NCI-H187 (cell line): ENCODE measurements at places on chromosomes 7 and 10.

DNA sequence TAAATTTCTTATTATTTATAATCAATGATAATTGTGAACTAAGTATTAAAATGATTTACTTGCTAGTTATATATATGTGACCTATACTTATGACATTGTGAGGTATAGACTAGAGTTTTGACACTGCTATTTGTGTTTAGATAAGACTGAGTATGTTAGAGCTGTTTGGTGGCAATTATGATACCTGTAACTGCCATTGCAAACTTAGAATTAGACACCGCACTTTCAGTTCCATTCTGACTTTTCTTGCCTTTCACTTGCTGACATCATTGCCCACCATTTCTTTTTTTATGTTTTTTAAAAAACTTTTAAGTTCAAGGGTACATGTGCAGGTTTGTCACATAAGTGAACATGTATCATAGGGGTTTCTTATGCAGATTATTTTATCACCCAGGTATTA, 214.5 kb downstream of the MBL2 start:
- DNase-seq: no peak

GRCh38 chr10:24727786-24728185, 4.1 kb upstream of the ARHGAP21 start:
- DNase-seq: no peak

GRCh38 chr7:1987591-1988532, 244.9 kb downstream of the MAD1L1 start:
- DNase-seq: no peak

DNA sequence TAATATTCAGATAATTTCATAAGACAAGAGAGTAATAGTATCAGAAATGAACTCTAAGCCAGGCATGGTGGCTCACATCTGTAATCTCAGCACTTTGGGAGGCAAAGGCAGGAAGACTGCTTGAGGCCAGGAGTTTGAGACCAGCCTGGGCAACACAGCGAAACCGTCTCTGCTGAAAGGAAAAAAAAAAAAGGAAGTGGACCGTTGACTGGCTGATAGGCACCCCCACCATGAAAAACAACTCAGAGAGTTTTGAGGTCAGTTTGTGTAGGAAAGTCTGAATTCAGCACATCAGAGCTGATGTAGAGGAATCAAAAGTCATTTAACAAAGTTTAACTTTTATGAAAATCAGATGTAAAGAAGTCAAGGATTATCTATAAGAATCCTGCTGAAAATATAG, 63.2 kb upstream of the AMPH start:
- DNase-seq: no peak

- no peak for DNase-seq
These were observed 170.0 kb upstream of the PHF14 start for GRCh38 chr7:10803720-10804119.

DNA sequence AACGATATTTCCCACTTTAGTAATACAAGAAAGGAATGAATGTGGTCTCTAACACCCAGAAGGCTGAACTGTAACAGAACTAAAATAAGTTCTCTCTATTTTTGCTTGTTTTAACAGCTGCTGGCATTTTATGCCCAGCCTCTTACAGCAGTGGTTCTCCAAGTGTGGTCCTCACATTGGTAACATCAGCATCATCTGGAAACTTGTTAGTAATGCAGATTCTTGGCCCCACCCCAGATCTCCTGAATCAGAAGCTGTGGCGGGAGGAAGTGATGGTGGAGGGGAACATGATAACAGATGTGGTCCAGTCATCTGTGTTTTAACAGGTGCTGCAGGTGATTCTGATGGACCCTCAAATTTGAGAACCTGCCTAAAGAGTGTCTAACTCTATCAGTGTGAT, 170.1 kb downstream of the TMEM26 start:
- DNase-seq: no peak

- no peak for DNase-seq
These were observed 882 bp upstream of the LRRC61 start for GRCh38 chr7:150322114-150322832.

- DNase-seq: no peak
These were observed 973.8 kb upstream of the LRRTM3 start for GRCh38 chr10:65952086-65952485.

GRCh38 chr7:150324373-150324961, 1.1 kb upstream of the ACTR3C start:
- no peak for DNase-seq

DNA sequence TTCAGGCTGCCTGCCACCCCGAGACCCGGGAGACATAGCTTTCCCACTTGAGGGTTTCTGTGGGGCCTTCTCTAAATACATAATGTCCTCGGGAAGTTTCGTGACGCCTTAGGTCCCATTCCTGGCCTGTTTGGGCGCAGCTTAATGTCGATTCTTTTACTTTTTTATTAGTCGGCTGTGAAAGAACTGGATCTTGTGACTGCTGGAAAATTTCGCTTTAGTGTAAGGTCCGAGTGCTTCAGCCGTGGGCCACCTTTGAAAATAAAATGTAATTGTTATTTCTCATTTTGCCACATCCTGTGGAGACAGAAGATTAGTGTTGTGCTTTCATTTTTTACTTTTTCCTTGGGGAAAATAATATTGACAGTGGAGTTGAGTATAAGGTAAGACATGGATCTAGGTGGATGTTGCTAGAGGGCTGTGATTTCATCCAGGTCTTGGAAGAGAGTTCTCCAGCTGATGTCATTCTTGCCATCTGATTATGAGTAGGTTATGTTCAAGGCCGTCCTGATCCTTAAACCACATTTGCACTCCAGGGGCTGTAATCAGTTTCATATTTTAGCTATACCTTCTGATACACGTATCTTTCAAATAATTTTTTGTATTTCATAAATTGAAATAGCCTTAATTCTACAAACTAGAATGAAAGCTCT, 830 bp downstream of the RAB18 start:
- DNase-seq: no peak

DNA sequence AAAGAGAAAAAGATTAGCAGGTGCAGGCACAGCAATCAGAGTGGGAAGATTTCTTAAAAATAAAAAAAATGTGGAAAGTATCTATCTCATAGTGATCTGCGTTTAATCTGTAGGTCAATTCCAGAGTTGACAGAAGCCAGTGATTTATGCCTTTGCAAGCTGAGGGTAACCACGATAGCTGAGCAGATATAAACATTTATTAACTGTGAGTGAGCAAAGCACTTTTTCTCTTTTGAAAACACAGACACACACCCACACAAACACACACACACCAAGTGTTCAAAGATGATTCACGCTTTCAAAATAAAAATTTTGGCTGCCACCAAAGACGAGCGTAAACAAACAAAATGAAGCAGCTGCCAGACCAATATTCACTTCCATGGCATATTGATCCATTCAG, 243.2 kb upstream of the SLC26A5 start:
- DNase-seq: no peak

DNA sequence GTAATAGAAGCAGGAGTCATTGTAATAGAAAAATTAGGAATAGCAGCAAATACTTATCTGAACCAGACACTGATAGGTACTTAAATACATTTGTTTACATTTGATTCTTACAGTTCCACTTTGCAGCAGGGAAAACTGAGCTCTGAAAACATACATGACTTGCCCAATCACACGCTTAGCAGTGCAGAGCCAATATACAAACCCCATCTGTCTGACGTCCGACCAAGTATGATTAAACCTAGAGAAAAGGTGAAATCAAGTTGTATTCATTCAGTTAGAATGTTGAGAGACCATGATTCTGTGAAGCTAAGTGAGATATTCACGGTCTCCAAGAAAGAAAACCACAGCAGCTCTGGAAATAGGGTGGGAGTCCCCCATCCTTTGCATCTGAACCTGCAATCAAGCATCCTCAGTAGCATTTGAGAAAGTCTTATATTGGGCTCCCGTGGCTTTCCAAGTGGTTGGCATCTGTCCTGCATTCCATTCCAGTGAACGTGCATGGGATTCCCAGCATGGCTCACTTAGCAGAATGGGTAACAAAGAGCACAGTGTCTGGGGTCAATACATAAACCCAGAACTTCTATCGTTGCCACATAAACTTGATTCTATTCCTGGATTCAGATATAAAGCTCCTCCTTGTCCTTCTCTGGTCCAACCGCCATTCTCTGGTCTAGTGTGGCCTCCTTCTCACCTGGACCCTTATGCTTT, 148.7 kb upstream of the RSU1 start:
- DNase-seq: no peak

- DNase-seq: no peak
These were observed 32.6 kb downstream of the GSDME start for GRCh38 chr7:24724451-24725190.

DNA sequence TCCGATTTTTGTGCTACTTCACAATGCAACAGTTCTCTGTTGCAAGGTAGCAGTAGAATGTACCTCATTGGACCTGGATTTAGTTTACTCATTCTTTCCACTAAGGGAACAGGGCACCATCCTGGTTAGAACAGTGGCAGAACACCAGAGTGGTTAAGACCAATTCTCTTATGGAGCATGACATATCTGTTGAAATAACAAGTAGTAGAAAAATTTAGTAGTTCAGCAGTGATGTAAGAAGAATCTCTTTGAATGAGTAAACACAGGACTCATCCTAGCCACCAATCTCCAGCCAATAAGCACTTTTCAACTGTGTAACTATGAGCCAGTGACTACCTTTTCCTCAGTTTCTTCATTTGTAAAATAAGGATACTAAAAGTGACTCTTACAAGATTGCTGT, 2.4 kb downstream of the ANKRD22 start:
- no peak for DNase-seq

GRCh38 chr10:89591111-89591795, 53.8 kb downstream of the PANK1 start:
- DNase-seq: no peak

GRCh38 chr7:107948645-107949442, 54.1 kb downstream of the LAMB1 start:
- no peak for DNase-seq

DNA sequence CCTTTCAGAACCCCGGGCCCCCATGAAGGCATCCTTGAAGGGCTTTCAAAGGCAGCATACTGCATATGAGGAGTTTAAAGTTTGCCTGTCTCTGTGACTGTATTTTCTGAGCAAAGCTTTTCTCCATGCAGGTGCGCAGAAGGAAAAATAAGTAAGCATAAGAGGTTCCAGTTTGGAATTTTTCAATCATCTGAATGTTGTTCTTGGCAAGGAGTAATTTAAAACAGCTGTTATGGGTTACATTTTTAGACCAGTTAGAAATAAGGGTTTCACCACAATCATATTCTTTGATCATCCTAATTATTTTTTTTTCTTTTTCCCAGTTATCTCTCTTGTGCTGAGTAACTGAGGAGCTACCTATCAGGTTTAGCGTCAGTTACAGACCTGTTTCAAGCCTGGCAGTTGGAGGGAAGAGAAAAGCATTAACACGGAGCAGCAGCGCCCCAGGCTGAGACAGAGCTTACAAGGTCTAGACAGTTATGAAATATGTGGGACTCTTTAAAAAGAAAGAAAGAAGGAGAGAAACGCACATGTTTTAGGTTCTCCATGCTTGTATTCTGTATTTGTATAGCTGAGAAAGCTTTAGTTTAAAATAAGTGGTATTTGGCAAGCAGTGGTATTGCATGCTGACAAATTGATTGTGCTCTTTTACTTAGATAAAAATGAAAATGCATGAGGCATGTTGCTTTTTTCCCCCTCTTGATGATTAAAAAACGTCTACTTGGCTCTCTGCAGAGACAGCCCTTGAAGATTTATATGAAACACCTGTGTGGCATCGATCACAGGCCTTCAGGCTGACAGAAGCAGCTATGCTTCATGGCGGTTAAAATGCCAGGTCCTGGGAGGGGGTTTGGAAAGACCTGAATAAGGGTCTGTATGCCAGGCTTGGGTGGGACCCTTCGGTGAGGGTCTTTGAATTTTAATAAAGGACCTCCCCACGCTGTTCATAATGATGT, 157.6 kb downstream of the GRK5 start:
- DNase-seq: no peak
